Activated CD4-positive, alpha-beta T cell treated with anti-CD3 and anti-CD28 coated beads, Interleukin-2, amount 50 U/mL, for 4 hours (primary cell): ENCODE measurements at places on chromosomes 4 and X.

DNA sequence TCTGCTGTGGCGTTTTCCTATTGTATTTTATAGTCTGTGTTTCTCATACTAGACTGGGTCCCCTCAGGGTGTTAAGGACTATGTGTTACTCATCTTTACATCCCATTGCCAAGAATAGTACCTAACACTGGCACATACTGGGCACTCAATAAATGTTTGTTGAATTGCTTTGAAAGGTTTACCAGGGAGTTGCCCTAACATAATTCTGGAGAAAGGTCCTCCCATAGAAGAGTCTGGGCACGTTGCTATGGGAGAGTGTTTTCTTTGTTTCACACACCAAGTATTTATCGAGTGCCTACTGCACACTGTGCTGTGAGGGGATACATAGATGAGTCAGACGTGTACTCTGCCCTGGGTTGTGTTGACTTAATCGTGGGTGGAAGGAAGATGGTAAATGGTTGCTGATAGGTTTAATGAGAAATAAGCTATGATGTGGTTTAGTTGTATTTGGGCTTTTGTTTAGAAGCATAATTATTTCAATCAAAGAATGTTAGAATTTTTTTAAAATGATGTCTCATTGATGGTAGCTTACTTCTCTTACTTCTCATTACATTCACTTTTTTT lies 42.9 kb downstream of the AFF1 start:
- DNase-seq, result no peak

DNA sequence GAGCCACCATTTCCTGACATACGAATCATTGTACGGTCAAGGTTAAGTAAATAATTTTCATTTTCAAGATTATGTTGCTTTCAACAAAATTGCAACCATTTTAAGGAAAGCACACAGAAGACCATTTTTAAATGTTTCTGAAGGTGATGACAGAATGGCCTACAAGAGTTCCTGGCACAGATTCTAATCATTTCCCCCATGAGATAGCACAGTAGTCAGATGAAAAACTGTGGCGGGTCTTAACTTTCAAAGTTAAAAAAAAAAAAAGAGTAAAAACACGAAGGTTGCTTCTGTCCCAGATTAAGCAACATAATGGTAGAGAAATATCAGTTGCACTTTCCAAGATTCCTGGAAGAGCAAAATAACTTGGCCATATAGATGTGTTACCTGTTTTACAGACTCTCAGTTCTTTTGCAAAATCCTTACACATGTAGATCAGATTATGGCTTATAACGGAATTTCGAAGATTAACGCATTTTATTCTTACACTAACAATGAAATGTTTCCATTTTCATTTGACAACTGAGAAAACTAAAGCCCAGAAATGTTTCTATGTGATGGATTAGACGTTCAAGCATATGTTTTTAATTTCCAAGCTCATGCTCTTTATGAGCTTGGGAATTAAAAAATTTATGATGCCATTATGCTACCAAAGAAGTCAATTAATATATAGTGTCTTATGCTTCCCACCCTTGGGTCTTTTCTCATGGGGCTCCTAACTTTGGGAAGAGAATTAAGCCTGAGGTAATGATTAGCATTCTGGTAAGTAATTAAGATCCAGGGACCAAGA lies 335.1 kb upstream of the CLNK start:
- no peak for DNase-seq

- DNase-seq, result no peak
Measured at GRCh38 chr4:78971326-78971725, 32.1 kb upstream of the PAQR3 start.

DNA sequence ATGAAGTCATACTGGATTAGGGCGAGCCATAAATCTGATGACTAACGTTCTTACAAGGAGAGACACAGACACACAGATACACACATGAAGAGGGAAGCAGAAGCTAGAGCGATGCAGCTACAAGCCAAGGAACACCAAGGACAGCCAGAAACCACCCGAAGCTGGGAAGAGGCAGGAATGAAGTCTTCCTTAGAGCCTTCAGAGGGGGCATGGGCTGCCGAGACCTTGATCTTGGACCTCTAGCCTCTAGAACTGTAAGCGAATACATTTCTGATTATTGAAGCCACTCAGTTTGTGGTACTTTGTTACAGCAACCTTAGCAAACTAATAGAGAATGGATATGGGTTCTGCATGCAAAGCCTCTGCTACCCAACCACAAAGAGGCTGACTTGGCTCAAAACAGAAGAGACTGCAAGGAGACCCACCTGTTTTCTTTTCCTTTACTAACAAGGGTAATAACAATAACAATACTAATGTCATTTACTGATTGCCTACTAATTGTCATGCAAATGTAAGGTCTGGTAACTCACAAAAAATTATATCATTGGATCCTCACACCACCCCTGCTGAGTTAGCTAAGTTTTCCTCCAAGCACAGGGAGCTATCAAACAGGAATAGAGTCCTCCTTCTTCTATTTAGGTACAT lies 10.1 kb upstream of the LDB2 start:
- no peak for DNase-seq

GRCh38 chr4:64935469-64936001 lies 526.3 kb upstream of the TECRL start:
- DNase-seq, result no peak

- DNase-seq, result no peak
Measured at GRCh38 chrX:130738638-130739195, 164.3 kb downstream of the ENOX2 start.
